ENCODE measurements at places on chromosomes 2 and 18.

- no peak for DNase-seq
Measured at GRCh38 chr2:241014224-241014623, 15.8 kb downstream of the SNED1 start.

DNA sequence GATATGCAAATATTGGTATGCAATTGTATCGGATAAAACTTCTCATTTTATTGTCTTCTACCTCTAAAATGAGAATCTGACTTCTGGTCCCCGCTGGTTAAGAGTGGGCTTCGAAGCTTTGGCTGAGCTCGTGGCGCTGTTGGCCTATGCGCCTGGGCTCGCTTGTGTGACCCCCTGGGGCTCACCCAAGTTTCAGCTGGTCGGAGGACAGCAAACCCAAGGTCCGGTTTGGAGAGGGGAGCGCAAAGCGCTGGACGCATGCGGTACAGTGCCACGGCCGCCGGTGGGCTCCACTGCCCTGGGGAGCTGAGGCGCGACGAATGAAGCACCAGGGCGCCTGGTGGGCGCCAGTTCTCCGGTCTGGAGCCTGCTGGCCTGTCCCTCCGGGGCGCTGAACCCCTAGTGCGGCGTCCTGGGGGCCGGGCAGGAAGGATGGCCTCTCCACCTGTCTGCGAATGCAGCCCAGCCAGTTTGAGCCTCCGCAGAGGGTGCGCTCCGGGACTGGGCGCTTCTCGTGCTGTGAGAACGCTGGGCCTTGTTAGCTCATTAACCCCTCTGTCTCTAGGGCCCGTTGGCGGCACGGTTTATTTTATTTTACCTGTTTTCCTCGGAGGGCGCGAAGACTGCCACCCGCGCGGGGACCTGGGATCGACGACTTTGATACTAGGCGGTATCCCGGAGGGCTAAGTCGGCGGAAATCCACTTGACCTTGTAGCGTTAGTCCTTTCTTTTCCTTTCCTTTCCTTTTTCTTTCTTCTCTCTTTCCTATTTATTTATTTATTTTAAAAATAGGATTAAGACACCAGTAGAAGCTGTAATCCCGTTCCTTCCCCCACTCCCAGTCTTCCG is 10.4 kb downstream of the MEIS1 start:
- DNase-seq: no peak

- DNase-seq: no peak
Measured at GRCh38 chr2:23390152-23390551, 5.2 kb downstream of the KLHL29 start.

- DNase-seq: no peak
Measured at GRCh38 chr2:95012881-95013550, 12.5 kb upstream of the MAL start.

GRCh38 chr2:230423851-230424458 is 8.0 kb downstream of the SP100 start:
- DNase-seq: no peak

- DNase-seq: no peak
Measured at GRCh38 chr2:225103737-225104141, 61.5 kb upstream of the DOCK10 start.

DNA sequence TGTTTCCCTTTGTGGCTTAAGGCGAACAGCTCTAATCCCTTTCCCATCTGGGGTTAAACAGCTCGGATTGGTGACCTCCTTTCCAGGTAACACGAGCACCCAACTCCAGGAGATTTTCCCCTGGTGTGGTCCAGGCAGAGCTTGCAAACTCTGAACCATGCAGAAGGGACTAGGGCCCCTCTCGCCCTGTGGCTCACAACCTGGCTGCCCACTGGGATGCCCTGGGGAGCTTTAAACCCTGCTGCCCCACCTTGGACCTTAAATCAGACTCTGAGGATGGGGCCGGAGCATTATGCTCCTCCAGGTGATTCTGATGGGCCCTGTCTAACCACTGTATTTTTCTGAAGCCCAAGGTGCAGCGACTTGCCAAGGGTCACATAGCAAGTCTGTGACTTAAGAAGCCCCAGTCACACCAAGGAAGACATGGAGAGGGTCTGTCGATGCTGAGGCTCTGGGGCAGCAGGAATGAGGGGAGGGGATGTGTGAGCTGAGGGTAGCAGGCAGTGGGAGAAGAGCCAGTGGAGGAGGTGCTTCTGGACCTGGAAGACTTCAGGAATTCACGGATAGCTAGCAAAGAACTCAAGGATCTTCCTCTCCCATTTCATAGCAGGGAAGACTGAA is 5.9 kb downstream of the ARID5A start:
- DNase-seq: no peak

- DNase-seq: peak; percentile 86
Measured at GRCh38 chr2:190701586-190701985, 52.7 kb downstream of the NAB1 start.

GRCh38 chr2:237283131-237283928 is 130.6 kb downstream of the COL6A3 start:
- no peak for DNase-seq

DNA sequence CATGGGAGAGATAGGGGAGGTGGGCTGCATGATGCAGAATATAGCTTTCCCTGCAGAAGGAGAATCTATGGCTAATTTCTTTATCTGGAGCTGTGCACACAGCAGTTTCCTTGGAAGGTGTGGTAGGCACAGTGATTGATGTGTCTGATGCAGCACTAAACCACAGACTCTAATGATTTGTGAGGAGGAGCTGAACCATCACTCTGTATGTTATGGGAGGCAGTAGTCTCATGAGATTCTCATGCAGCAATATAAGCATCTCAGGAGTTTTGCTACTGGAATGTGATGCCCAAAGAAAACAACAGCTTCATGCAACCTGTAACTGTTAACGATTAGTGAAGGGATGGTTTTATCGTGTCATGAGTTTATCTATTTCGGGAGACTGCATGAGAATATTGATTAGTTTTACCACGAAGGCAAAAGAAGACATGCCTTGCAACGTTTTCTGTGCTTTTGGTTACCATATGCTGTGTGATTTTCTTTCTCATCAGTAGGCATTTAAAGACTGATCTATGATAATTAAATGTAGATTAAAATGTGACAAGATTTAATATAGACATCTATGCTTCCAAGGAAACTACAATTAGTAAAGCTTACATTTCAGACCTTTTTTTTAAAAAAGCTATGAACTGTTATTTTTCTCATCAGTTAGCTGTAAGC is 286.8 kb downstream of the ARL6IP6 start:
- no peak for DNase-seq

- DNase-seq: no peak
Measured at GRCh38 chr2:41691561-41691960, 356.3 kb upstream of the PKDCC start.

DNA sequence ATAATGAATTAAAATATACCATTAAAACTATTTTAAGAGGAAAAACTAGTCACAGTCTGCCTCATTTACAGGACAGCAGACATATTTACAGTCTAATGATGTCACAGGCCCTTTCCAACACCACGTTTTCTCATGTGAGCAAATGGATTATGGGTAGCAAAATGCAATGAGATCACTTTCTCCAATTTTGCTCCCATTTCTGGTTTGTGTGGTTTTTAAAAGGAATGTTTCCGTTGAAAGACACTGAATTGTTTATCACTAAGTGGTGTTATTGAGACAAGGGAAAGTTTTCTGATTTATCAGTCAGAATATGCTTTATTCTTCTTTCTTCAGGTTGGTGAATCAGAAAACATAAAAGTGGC is 11.4 kb upstream of the NR4A2 start:
- DNase-seq: no peak

- no peak for DNase-seq
Measured at GRCh38 chr2:198697794-198698193, 759.9 kb downstream of the SATB2 start.

GRCh38 chr2:53051157-53051556 is 716.4 kb upstream of the CHAC2 start:
- DNase-seq: no peak

GRCh38 chr2:95023222-95023597 is 2.3 kb upstream of the MAL start:
- peak; percentile 77 for DNase-seq

Measured in NCI-H526 (cell line).